HS-5 (cell line): ENCODE measurements at places on chromosomes 16 and 17.
A peak's percentile ranks its signal among the peaks of the same experiment; 100 is the strongest.

DNA sequence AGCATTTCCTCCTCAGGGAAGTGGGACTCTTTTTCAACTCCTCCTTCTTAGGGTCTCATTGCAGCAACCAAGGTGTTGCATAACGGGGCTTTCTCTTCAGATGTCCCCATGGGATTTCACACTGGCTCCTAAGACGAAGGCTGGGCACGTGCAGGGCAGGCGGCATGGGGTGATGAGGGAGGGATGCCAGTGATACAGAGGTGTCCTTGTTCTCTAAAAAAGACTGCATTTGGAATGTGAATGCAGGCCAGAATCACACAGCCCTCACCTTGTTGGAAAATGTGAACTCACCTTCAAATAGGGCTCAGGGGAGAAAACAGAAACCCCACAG is 105.6 kb downstream of the XYLT1 start:
- DNase-seq: no peak

DNA sequence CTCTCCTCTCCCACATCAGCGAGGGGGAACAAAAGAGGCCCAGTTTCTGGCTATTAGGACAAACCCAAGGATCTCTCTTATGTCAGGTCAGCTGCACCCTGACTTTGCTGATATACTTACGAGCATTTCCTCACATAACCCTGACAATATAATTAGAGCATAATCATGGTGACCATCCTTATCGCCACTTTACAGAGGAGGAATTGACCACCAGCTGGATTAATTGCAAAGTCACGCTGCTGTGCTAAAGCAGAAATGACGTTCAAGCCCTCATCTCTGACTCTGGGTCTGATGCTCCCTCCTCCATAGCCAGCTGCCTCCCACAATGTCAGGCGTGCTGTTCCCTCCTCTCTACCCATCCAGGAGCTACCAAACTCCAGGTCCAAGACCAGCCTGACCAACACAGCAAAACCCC is 42.6 kb downstream of the TRARG1 start:
- DNase-seq: no peak

GRCh38 chr16:72434159-72434558 is 262.2 kb upstream of the PMFBP1 start:
- no peak for DNase-seq

- DNase-seq: no peak
These were observed 7.7 kb downstream of the ERAL1 start for GRCh38 chr17:28862561-28862960.

DNA sequence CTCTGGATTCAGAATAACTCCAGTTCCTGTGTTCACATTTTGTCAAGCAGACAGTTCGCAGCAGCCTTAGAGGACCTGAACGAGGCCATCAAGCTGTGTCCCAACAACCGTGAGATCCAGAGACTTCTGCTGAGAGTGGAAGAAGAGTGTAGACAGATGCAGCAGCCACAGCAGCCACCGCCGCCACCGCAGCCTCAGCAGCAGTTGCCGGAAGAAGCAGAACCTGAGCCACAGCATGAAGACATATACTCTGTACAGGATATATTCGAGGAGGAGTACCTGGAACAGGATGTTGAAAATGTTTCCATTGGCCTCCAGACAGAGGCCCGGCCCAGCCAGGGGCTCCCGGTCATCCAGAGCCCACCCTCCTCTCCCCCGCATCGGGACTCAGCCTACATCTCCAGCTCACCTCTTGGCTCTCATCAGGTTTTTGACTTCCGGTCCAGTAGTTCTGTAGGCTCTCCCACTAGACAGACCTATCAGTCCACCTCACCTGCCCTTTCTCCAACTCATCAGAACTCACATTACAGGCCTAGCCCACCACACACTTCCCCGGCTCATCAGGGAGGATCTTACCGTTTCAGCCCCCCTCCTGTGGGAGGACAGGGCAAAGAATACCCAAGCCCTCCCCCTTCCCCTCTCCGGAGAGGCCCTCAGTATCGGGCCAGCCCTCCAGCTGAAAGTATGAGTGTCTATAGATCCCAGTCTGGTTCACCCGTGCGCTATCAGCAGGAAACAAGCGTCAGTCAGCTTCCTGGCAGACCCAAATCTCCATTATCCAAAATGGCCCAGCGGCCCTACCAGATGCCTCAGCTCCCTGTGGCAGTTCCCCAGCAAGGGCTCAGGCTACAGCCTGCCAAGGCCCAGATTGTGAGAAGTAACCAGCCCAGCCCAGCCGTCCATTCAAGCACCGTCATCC is 25.9 kb downstream of the CYB561 start:
- no peak for DNase-seq

- DNase-seq: no peak
These were observed 441.1 kb upstream of the MON1B start for GRCh38 chr16:76749780-76750375.

- DNase-seq: no peak
These were observed 10.3 kb downstream of the TNRC6C start for GRCh38 chr17:77968788-77969187.

DNA sequence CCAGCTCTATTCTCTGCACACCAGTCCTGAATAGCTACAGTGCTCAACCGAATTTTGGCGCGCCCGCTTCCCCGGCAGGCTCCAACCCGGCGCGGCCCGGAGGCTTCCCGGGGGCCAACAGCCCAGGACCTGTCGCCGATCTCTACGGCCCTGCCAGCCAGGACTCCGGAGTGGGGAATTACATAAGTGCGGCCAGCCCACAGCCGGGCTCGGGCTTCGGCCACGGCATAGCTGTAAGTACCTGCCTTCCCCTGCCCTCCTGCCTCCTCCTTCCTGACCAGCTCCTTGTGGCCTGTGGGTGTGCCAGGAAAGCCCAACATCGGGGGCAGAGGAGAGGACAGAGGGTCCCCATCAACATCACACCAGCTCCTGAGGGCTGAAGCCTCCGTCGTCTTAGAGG is 70.2 kb downstream of the CCDC182 start:
- no peak for DNase-seq

DNA sequence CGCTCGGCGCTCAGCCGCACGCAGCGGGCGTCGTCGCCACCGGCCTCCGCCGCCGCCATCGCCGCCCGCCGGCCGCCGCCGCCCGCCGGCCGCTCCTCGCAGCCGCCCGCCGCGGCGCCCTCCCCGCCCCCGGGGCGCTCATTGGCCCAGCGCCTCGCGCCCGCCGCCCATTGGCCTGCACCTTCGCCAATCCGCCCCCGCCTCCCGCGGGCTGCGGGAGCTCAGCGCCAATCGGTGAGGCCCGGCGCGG is at the start of gene PGP:
Gene PGP, minus strand, starts transcription at position 122 of the 250 bp plus-strand sequence. Its CDS starts 63 bp downstream, at position 59.
- no peak for DNase-seq

DNA sequence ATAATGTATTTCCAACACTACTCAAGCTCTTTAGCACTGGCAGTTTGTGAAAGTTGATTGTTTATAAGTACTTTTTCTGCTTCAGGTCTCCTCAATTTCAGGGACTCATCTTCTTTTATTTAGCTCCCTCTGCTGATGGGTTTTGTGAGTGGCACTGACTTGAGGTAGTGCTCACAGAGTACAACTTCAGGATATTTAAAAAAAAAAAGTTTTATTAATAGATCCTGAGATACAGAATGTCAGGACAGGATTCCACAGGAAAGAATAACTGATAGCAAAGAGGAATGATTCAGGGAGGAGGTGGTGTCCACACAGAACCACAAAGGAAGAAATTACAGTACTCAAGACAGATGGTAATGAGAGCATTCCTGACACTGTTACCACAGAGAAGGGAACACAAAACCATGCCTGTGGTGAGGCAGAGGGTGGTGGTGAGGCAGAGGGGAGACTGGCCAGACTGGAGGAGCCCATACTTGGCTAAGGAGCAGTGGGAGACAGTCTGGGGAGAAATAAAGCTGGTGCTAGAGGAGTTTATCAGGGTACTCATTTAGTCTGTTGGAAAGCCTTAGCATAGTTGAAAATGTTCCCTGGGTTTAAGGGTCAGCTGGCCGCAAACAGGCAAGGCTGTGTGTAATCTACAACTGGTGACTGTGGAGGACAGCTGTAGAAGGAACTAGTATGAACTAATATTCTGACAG is 63.7 kb downstream of the SPAG9 start:
- peak; percentile 68 for DNase-seq

GRCh38 chr17:81273698-81274470 is 21.2 kb downstream of the SLC38A10 start:
- DNase-seq: no peak

GRCh38 chr17:58541249-58541648 is 26.8 kb upstream of the MTMR4 start:
- DNase-seq: no peak

DNA sequence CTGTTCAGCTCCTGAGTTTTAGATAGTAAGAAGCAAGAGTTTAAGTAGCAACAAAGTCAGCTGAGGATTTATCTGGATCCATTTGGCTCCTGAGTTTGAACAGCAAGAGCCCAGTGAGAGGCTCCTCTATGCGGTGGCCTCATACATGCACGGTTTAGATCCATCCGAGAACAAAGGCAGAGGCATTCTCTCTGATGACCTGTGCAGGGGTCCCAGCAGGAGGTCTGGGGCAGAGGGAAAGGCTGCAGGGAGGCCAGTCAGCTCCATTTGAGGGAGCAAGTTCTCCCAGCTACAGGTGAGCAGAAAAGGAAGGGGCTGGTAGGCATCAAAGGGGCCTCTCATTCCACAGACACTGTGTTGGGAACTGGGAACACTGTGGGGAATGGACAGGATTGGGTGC is 16.5 kb downstream of the PITPNM3 start:
- no peak for DNase-seq

GRCh38 chr17:18020971-18021370 is 18.0 kb downstream of the ATPAF2 start:
- no peak for DNase-seq

GRCh38 chr17:6638046-6638908 is 2.2 kb downstream of the KIAA0753 start:
- no peak for DNase-seq

- no peak for DNase-seq
These were observed 16.0 kb downstream of the SPNS3 start for GRCh38 chr17:4449736-4450135.

GRCh38 chr16:80932708-80933095 is 74.0 kb downstream of the CMC2 start:
- DNase-seq: peak; percentile 77

DNA sequence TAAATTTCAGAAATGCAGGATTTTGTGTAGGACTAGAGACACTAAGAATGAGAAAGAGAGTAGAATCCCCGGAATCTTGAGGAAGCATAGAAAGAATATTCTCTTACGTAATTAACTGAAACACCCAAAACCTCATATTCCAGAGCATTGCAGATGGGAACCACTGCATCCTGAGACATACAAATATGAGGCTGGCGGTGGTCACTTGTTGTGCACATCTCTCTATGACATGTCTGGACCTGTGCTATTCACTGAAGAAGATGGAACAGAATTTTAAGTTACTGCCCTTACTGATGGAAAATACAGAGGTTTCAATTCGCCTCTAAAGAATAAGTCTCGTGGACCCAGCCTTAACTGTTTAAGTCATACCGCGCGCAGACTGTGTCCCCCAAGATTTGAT is 806 bp downstream of the RAD51C start:
- DNase-seq: no peak

GRCh38 chr16:67068212-67068753 is 39.3 kb downstream of the CBFB start:
- DNase-seq: no peak

GRCh38 chr16:64469351-64469750 is 652.5 kb downstream of the CDH11 start:
- DNase-seq: no peak

- no peak for DNase-seq
These were observed 169.8 kb downstream of the LAT start for GRCh38 chr16:29154676-29155121.

DNA sequence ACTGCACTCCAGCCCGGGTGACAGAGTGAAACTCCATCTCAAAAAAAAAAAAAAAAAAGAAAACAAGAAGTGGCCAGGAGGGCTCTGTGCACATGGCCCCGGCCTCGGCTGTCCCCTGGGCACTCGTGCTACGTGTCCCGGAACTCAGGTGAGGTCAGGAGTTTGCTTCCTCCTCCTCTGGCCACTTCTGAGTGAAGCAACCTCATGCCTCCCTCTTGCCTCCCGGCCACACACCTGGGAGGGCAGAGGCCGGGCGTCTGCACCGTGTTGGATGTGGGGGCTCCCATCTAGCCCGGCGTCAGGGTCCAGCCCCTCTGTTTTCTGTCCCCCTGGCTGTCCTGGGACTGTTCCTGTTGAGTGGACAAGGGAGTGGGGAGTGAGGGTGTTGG is 22.2 kb downstream of the ASPSCR1 start:
- DNase-seq: no peak

DNA sequence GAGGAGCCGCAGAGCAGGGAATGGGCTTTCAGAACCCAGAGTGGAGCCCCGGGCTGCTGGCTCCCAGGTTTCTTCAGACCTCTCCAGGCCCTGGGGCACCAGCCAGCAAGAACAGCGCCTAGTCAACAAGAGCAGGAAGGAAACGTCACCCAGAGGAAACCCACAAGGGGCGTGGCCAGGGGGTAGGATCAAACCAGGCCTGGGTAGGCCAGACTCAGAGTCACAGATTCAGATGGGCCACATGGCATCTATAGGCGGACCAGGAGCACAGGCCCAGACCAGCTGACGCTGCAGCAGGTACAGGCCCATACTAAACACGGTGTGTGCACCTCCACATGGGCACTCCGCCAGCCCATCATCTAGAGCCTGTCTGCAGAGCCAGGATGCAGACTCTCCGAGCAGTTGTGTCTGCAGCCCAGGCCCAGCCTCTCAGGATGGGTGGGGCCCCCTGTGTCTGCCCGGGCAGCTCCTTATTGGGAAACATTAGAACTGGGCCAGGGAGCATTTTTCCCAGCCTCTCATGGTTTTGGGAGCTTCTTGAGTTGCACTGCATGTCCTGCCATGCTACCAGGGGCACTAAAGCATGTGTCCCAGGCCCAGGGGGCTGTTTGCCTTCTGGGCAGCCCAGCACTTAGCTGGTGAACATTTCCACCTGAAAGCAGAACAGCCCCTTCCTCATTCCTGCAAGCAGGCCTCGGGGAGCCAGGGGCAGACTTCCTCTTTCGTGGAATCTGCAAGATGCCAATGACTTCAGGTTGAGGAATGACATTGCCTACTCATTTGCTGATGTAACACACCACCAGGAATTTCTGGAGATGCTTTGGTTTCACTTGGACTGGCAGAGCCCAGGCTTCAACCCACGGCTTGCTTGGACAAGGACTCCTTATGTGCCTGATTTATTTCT is at the start of gene NLRP1:
Gene NLRP1, minus strand, starts transcription at position 127 of the 904 bp plus-strand sequence. CDS start 552 bp downstream, outside the sequence.
- peak; percentile 88 for DNase-seq

GRCh38 chr17:73052923-73053322 is 39.6 kb downstream of the SLC39A11 start:
- no peak for DNase-seq

DNA sequence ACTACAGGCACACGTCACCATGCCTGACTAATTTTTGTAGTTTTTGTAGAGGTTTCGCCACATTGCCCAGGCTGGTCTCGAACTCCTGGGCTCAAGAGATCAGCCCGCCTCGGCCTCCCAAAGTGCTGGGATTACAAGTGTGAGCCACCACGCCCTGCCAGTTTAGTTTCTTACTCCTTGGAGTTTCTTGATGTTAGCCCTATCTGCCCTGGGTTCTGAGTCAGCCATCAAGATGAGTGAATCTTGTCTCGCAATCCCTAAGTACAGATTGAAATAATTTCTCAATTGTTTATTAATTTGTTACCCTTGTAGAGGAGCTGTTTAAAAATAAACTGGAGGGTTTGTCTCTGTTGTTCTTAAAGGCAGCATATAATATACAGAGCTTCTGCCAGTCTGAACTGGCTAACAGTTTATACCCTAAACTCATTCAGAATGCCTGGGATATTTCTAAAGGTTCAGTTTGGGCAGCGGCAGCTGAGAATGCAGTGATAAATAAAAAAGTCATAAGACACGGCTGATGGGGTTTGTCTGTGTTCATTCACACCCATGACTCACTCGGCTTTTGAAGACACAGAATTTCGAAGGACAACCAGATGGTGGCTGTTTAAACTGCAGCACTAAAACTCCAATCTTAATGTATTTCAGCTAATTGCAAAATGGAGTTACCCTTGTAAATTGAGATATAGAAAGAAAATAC is 39.6 kb downstream of the GPRC5B start:
- DNase-seq: peak; percentile 86

- DNase-seq: no peak
These were observed 18.7 kb downstream of the TSPOAP1 start for GRCh38 chr17:58309918-58310259.
